Effector CD4-positive, alpha-beta T cell (primary cell): ENCODE measurements at places on chromosomes 7 and 10.

- DNase-seq: no peak
These were observed 109.2 kb downstream of the PIP4K2A start for GRCh38 chr10:22605168-22605567.

GRCh38 chr7:69714886-69715576 lies 116.8 kb downstream of the AUTS2 start:
- DNase-seq: no peak

DNA sequence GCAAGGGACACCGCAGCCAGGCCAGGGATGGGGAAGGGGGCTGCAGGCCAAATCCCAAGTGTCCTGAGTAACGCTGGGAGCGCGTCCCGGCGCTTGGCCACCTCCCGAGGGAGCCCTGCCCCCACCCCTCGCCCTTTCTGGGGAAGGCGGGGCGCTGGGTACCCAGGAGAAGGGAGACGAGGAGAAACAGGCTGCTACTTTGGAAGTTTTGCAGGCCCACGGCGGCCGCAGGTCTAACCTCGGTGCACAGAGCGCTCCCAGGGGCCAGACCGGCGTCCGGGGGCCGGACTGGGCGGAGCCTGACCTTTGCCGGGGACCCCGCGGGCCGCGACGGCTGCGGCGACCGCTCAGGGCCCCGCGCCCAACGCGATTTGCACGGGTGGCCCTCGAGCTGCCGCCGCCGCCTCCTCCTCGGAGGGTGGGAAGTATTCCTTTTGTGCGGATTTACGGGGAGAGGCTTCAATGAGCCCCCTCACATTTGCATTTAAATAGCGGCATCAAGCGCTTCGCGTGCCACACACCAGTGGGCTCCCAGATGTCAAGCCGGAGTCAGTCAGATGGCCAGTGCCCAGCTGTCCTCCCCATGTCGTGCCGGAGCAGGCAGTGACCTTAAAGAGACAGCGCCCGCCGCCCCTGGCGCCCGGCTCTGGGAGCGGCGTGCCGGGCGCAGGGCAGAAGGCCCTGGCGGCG lies 3.0 kb upstream of the EBF3 start:
- no peak for DNase-seq

- DNase-seq: no peak
These were observed 56.9 kb upstream of the PPP2R2D start for GRCh38 chr10:131843881-131844284.

DNA sequence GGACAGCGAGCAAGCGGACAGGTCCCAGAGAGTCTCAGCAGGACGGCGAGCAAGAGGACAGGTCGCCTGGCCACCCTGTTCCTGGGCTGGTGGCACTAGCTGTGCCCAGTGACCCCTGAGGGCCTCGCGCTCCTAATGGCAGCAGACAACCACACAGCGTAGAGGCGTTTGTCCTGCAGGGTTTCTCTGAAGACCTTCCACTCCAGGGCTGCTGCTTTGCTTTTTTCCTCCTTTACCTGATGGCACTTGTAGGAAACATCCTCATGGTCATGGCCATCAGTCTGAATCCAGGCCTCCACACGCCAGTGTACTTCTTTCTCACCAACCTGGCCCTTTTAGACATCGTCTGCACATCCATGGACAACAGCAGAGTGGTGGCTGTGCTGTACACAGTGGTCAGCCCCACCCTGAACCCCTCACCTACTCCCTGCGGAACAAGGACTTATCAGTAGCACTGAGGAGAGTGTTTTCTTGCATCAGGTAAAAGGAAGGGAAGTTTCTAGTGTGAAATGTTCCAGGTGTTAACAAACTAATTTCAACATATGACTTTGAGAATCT lies 27.4 kb downstream of the SCART1 start:
- no peak for DNase-seq

DNA sequence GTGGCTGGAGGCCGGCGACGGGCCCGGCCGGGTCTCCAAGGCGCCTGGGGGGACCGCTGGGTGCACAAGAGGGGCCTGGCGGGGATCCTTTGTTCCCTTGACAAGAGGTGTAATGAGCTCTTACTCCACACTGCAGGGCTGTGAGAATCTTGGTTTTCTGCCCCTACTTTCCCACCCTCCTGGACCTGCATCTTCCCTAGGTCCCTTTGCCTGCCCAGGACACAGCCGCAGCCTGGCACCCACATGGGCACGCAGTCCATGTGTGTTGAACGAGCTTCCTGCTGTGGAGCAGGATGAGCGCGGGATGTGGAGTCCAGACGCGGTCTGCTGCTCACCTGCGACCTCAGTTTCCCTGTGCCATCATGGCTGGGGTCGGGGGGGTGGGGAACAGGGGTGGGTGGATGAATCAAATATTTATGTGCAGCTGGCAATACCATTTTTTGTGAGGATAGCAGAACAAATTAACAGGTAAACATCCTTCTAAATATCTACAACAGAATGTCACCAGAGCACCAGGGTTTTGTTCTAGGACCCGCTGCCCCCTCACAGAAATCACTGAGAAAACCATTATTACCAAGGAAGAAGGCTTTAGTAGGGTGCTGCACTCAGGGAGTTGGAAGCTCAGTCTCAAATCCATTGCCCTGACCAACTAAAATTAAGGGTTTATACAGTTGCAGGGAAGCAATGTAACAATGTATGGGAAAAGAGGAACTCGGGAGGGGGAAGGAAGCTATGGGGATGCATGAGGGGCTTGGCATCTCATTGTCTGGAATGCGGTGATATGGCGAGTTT lies 474 bp upstream of the NSMCE4A start:
- no peak for DNase-seq

- DNase-seq: no peak
These were observed 165.7 kb downstream of the SEMA3D start for GRCh38 chr7:85021101-85021704.

- no peak for DNase-seq
These were observed 1262.6 kb upstream of the SORCS1 start for GRCh38 chr10:108427146-108427545.

- no peak for DNase-seq
These were observed 306.2 kb downstream of the BICC1 start for GRCh38 chr10:58818900-58819299.

GRCh38 chr7:152640829-152641228 lies 35.1 kb downstream of the XRCC2 start:
- DNase-seq: no peak

DNA sequence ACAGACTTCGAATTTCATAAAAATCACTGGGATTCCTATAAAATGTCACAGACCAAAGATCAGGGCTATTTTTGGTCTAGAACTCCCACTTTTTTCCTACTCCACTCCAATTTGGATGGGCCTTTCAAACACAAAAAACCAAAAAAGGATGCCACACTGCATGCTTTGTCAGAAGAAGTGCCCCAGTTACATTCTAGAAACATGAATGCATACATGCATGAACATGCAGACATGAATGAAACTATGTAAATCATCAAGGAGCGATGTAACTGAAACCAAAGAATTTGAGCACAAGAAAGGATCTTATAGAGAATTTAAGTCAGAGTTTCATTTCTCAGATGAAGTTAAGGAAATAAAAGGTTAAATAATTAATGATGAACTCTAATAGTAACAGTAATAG lies 31.8 kb upstream of the FAM133B start:
- DNase-seq: no peak

DNA sequence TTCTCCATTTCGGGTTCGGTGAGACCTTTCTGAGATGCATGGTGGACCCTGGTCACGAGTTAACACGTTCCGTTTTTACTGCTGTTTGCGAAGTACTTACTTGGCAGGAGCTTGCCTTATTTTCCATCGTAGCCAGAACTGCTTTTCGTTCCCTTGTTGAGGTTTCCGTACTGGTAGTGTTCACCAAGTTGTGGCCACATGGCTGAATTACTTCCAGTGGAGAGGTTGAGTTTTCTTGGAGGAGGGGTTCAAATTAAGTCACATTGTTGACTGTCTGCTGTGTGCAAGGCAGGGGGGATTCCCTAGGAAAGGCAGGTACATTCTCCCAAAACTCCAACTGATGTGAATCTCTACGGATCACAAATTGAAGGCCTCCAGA lies 4.0 kb downstream of the MXI1 start:
- no peak for DNase-seq

- no peak for DNase-seq
These were observed 191.1 kb upstream of the SLC26A5 start for GRCh38 chr7:103637094-103637493.

DNA sequence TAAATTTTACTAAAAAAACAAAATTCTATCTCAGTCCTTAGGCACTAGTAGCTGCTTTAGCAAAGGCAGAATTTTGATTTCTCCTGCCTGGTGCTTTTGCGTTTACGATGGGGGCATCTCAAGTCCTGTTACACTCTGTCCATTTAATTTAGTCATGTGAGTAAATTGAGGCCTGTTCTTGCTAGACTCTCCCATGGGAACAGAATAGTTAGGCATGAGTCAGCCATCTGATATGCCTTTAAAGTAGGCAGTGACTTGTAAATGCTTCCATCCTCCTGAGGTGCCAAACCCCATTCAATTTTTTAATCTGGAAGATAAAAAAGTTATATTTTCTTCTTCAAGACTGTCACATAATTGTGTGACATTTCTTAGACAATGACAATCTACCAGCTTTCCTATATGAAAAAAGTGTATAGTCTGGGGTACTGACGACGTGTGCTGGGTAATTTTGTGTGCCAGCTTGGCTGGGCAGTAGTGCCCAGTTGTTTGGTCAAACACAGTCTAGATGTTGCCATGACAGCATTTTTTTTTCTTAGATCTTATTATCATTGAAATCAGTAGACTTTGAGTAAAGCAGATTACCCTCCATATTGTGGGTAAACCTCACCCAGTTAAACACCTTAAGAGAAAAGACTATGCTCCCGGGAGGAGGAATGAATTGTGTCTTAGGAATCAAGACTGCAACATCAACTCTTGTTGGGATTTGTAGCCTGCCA lies 603.4 kb downstream of the SORCS1 start:
- DNase-seq: no peak

DNA sequence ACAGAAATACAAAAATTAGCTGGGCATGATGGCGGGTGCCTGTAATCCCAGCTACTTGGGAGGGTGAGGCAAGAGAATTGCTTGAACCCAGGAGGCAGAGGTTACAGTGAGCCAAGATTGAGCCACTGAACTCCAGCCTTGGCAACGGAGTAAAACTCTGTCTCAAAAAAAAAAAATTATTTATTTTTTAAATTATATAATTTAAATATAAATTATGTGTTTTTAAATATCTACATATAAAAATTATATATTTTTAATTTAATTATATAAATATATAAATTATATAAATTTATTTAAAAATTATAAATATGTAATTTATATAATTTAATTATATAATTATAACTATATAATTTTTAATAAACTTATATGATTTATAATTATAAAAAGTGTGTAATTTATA lies 51.2 kb downstream of the PRKG1 start:
- no peak for DNase-seq

GRCh38 chr7:112437072-112437471 lies 13.2 kb upstream of the IFRD1 start:
- DNase-seq: no peak

GRCh38 chr7:27936768-27937102 lies 196.8 kb downstream of the TAX1BP1 start:
- DNase-seq: no peak

DNA sequence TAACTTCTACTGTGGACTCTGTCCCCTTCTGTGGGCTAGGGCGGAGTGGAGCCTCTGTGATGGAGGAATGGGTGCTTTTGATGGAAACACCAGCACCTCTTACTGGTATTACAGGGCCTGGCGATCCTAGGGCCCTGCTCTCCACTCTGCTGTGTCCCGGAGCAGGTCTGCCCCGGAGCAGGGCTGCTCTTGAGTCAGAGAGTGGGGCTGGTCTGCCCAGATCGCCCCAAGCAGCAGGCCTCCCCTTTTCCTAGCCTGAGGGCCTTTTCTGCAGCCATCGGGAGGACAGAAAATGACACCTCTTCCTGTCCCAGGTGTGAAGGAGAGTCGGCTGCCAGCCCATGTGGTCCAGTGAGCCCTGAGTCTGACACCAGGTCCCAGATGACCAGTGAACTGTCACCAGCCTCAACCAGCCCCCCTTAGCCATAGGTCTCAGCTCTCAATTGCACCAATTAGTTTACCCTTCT lies 1.4 kb downstream of the ZNF282 start:
- no peak for DNase-seq

- DNase-seq: no peak
These were observed 30.8 kb upstream of the CACNB2 start for GRCh38 chr10:18109341-18109870.

DNA sequence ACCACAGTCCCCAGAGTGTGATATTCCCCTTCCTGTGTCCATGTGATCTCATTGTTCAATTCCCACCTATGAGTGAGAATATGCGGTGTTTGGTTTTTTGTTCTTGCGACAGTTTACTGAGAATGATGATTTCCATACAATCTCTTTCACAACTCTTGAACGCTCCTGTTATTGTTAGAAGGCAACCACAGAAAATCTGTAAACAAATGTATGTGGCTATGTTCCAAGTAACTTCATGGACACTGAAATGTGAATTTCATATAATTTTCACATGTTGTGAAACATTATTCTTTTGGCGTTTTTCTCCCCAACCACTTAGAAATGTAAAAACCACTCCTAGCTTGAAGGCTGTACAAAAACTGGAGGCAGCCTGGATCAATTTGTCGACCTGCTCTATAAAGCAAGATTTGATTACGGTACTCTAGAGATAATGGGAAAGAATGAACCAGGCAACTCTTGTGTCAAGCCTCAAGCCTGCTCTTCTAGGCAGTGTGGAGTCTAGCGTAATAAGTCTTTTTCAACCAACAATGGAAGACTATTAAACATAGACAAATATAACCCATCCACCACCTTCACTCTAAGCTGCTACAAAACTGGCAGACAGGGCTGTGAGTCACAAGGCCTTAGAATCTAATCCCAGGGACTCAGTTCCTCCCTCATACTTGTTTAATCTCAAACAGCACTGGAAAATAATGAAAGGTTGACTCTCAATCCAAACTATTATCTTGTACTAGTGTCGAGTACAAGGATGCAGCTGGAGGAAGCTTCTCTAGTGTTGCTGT lies 22.7 kb downstream of the ARL3 start:
- no peak for DNase-seq

DNA sequence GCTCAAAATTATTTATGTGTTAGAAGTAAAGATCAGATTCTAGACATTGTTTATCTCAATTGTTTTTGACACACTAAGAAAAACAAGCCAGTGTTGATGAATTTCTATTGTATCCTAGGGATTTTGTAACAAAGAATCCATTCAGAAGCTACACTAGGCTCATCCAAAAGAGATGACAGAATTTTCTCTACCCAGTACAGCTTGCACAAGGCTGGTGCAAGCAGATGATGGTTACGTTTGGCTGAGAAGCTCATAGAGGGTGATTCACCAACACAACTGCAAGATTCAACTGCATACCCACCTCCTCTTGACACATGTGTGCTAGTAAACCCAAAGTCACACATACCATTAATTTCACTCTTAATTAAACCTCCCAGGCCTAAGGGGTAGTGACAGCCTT lies 20.8 kb downstream of the GRM3 start:
- no peak for DNase-seq

GRCh38 chr7:95527033-95527775 lies 41.5 kb downstream of the ASB4 start:
- no peak for DNase-seq

GRCh38 chr7:150945853-150946420 lies 32.2 kb downstream of the KCNH2 start:
- no peak for DNase-seq

GRCh38 chr7:106480161-106480579 lies 180.8 kb downstream of the CCDC71L start:
- DNase-seq: no peak
